ENCODE measurements at places on chromosomes 7 and 10.

GRCh38 chr7:112481121-112481736 lies 438 bp downstream of the LSMEM1 start:
- no peak for DNase-seq

GRCh38 chr7:14748461-14748860 lies 154.1 kb downstream of the DGKB start:
- DNase-seq, result no peak

GRCh38 chr10:19961076-19962053 lies 145.1 kb downstream of the PLXDC2 start:
- DNase-seq, result no peak

GRCh38 chr10:16681521-16681920 lies 135.7 kb downstream of the RSU1 start:
- no peak for DNase-seq

GRCh38 chr10:92395271-92395670 lies 104.3 kb downstream of the MARCHF5 start:
- DNase-seq, result no peak

DNA sequence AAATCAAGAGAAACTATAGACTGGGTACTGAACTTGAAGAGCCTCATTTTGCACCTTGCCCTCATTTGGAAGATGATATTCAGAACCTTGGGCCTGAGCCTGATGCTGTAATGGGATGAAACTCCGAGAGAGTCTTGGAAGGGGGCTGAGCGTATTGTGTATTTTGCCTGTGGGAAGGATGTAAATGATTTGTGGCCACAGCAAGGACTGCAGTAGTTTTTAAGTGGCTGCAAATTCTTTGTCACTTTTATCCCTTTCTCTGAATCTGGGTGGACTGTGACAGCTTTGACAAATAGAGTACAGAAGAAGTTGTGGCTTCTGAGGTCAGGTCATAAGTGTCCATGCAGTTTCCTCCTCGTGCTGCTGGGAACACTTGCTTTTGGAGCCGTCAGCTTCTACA lies 221.2 kb downstream of the ADRA2A start:
- DNase-seq, result no peak

DNA sequence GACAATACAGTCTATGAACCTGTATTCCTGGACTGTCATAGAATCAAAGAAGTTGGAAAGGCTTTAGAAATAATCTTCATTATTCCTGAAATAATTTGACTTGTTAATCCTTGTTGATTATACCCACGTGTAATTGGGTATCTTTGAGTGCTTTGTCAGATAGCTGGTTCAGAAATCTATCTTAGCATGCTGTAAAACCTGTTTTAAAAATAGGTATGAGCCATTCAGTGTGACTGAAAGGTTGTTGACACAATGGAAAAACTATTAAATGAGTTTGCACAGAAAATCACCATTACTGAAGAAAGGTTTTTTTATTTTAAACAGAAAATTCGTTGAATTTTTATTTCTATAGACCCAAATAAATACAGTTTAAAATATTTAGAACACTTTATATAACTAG lies 38.7 kb downstream of the PHTF2 start:
- DNase-seq, result no peak

GRCh38 chr10:11292576-11293302 lies 275.1 kb downstream of the CELF2 start:
- DNase-seq, result no peak

DNA sequence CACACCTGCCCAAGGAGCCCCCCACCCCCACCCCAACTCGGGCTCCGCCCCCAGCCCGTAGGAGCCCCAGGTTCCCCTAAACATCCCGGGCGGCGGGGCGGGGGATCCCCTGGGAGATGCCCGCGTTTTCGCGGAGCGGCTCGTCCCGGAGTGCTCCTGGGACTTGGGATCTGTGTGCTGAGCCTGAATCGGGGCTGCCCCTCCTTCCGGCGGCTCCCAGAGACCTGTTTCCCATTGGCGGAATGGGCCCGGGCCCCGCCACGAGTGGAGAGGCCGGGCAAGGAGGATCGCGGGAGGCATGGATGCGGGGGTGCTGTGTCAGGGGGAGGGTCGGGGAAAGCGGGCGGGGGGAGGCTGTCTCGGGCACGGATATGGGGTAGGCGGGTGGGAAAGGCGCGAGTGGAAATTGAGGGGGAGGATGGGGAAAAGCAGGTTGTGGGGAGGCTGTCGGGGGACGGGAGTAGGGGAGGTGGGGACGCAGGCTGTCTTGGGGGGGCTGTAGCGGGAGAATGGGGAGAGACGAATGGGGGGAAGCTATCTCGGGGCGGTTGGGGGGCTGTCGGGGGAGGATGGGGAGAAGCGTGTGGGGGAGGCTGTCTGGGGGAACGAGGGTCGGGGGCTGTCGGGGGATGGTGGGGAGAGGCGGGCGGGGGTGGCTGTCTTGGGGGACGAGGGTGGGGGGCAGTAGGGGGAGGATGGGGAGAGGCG lies 572 bp upstream of the BHLHA15 start:
- DNase-seq, result no peak
